Esophagus squamous epithelium (tissue), 5 donors: ENCODE measurements at places on chromosomes 3 and 15.

DNA sequence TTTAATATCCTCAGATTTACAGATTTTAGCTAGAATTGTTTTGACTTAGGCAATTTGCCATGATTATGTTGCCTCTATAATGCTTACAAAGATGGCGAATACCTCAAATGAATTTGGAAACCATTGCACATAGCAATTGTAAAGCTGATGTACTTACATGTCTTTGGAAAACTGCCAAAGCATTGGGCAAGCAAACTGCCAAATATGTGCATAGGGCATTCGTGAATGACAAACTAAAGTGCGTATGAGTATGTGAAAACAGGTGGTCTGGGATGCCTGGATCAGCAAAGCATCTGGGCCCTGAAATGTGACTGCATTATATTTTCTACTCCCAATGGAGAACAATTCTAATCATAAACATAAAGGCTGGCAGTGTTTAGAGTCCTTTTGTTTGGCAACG lies 445.3 kb upstream of the ROBO1 start:
- no peak for DNase-seq

GRCh38 chr15:51046799-51047449 lies 47.8 kb downstream of the TNFAIP8L3 start:
- no peak for DNase-seq

DNA sequence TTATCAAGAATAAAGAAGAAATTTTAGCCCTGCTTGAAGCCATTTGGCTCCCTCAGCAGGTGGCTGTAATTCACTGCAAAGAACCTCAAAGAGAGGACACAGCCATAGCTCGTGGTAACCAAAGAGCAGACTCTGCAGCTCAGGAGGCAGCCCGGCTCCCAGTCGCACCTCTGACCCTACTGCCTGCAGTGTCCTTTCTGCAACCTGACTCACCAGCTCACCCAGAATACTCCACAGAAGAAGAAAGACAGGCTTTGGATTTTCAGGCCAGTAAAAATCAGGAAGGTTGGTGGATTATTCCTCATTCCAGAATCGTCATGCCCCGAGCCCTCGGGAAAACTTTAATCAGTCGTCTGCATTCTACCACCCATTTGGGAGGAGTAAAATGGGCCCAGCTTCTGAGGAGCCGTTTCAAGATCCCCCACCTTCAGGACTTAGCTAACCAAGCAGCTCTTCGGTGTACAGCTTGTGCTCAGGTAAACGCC lies 38.6 kb downstream of the ZBTB11 start:
- no peak for DNase-seq

DNA sequence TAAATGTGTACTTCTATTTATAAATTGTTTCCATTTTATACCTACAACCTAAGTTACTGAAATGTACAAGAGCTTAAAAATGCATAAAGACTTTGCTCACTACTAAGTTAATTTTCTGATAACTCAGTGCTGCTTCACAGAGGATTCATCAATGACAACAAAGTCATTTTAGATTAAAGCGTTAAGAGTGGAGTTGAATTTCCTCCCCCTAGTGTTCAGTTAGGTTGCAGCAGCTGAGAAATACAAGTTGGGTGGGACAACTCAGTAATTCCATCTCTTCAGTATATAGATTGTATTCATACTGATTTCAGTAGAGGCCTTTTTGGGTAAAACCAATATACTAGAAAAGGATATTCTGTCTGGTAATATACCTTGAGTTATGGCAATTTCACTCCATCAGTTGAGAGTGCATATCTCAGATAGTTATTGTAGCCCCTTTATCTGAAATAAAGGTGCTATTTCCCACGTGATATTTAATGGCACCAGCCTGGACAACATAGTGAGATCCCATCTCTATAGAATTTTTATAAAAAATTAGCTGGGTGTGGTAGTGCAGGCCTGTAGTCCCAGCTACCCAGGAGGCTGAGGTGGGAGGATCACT lies 6.9 kb upstream of the RPL35A start:
- DNase-seq = no peak

DNA sequence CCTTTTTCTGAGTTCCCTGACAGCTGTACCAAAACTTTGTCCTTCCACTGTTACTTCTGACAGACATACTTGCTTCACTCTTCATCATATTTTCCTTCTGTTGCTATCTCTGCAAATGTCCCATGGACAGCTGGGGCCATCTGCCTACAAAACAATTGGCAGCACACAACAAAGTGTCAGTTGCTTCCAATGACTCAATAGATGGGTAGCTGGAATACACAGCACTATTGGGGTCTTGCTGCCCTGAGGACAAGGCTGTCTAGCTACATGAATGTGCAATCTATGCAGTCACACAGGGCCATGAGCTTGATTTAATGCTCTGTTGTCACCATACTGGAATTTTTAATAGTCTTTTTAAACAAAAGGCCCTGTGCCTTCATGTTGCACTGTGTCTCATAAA lies 192.8 kb downstream of the DTWD1 start:
- no peak for DNase-seq

- no peak for DNase-seq
Measured at GRCh38 chr3:10547841-10548783, 42.7 kb upstream of the ATP2B2 start.

- no peak for DNase-seq
Measured at GRCh38 chr15:92097474-92098178, 244.1 kb downstream of the SLCO3A1 start.

DNA sequence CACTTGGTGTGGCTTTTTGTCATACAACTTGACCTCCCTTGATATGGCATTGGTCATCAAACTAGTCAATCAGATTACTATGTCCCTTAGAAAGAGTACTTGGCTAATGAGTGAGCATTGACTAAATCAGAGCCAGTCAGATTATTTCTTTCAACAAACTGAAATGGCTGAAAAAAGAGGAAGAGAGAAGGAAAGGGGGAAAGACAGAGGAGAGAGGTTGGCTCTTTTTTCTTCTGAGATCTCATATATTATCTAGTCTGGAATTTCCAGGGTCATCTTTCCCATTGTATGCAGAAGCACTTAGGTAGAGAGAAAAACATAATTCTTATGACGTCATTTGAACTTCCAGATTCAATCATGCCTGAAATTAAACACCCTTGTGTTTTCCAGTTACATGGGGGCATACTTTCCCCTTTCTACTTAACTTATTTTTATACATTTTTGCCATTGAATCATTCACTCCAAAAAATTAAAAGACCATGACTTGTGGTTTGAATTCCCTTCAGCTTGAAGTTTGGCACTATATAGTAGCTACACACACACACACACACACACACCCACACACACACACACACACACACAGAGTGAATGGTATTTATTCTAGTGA lies 387.8 kb downstream of the LSAMP start:
- no peak for DNase-seq
